Uterine smooth muscle cell (primary cell): ENCODE measurements at places on chromosomes 5 and 9. TPM values are rescaled to one million over a fixed set of nuclear protein-coding genes. Genes with fewer than 3 reads are reported as not detected.

The ORM2 gene
- total RNA-seq = not detected in 2 replicates

The GABBR2 gene
- total RNA-seq = 0.11 and 0.12 TPM in 2 replicates

The CHSY3 gene
- total RNA-seq = 3.8 and 5.5 TPM in 2 replicates

The PLPPR1 gene
- total RNA-seq = not detected in 2 replicates

The CCDC180 gene
- total RNA-seq = 1.1 and 4.5 TPM in 2 replicates

The SNCB gene
- 0.37 and 2.8 TPM in 2 replicates for total RNA-seq

The EFNA5 gene
- 0.75 and 1.1 TPM in 2 replicates for total RNA-seq

The NEUROG1 gene
- total RNA-seq = not detected in 2 replicates

The DOCK8 gene
- 0.75 and 0.89 TPM in 2 replicates for total RNA-seq

The C5orf63 gene
- 2.7 and 3.1 TPM in 2 replicates for total RNA-seq

The HAVCR2 gene
- 0.25 and 0.44 TPM in 2 replicates for total RNA-seq

The PRR16 gene
- total RNA-seq = 5.9 and 12.7 TPM in 2 replicates

The SLC9A3 gene
- 0.75 and 1.2 TPM in 2 replicates for total RNA-seq

The BSPRY gene
- total RNA-seq = not detected in 2 replicates

The NSG2 gene
- total RNA-seq = under 0.01 TPM in 1 of 2 replicates, not detected in the other

The LRRC19 gene
- not detected in 2 replicates for total RNA-seq

The FST gene
- total RNA-seq = 15.0 and 30.8 TPM in 2 replicates

The SLC1A1 gene
- 15.7 and 21.1 TPM in 2 replicates for total RNA-seq

The PCDHA13 gene
- total RNA-seq = under 0.01 and 0.25 TPM in 2 replicates

The TSTD2 gene
- total RNA-seq = 15.1 and 19.5 TPM in 2 replicates

The LAMC3 gene
- total RNA-seq = 0.89 and 1.00 TPM in 2 replicates

The SELENOP gene
- total RNA-seq = 25.0 and 63.2 TPM in 2 replicates

The CDH9 gene
- not detected in 2 replicates for total RNA-seq

The PCDHB5 gene
- 0.22 and 0.50 TPM in 2 replicates for total RNA-seq

The GFI1B gene
- not detected in 2 replicates for total RNA-seq

The SLC36A2 gene
- not detected in 2 replicates for total RNA-seq

The PSMB7 gene
- 263 and 411 TPM in 2 replicates for total RNA-seq

The IFNA21 gene
- total RNA-seq = not detected in 2 replicates

The EGFL7 gene
- total RNA-seq = 7.2 and 12.2 TPM in 2 replicates

The IFNA13 gene
- total RNA-seq = not detected in 2 replicates

The SGTB gene
- total RNA-seq = 20.7 and 33.2 TPM in 2 replicates

The KLHL9 gene
- 48.1 and 48.9 TPM in 2 replicates for total RNA-seq

The MED27 gene
- total RNA-seq = 12.1 and 23.7 TPM in 2 replicates

The SV2C gene
- under 0.01 TPM in 1 of 2 replicates, not detected in the other for total RNA-seq

The TPRN gene
- 6.8 and 8.7 TPM in 2 replicates for total RNA-seq

The ZNF366 gene
- total RNA-seq = under 0.01 TPM in 1 of 2 replicates, not detected in the other

The HACD4 gene
- total RNA-seq = 9.1 and 9.9 TPM in 2 replicates

The CDK7 gene
- total RNA-seq = 59.5 and 59.7 TPM in 2 replicates

The FOXD4L4 gene
- 0.22 and 0.37 TPM in 2 replicates for total RNA-seq

The BARHL1 gene
- not detected in 2 replicates for total RNA-seq

The PCDHB12 gene
- under 0.01 and 0.12 TPM in 2 replicates for total RNA-seq

The C8G gene
- 0.37 TPM in 1 of 2 replicates, not detected in the other for total RNA-seq

The LEAP2 gene
- total RNA-seq = 0.11 and 0.12 TPM in 2 replicates

The ALDOB gene
- total RNA-seq = 0.12 TPM in 1 of 2 replicates, not detected in the other

The GLRA1 gene
- not detected in 2 replicates for total RNA-seq

The CWC27 gene
- total RNA-seq = 22.4 and 23.6 TPM in 2 replicates

The GPR150 gene
- total RNA-seq = 0.12 and 0.33 TPM in 2 replicates

The MCTP1 gene
- total RNA-seq = 33.0 and 36.5 TPM in 2 replicates

The MORN5 gene
- 0.33 TPM in 1 of 2 replicates, not detected in the other for total RNA-seq

The PGM5 gene
- 61.4 and 74.4 TPM in 2 replicates for total RNA-seq
